ENCODE measurements at places on chromosomes 1 and 21.

GRCh38 chr1:108963052-108963686 lies at the start of gene CLCC1:
TSS of gene CLCC1 (minus strand) at chr1:108963484. CDS start at chr1:108950437, 13,047 bp downstream.
- peak; percentile 88 for DNase-seq

DNA sequence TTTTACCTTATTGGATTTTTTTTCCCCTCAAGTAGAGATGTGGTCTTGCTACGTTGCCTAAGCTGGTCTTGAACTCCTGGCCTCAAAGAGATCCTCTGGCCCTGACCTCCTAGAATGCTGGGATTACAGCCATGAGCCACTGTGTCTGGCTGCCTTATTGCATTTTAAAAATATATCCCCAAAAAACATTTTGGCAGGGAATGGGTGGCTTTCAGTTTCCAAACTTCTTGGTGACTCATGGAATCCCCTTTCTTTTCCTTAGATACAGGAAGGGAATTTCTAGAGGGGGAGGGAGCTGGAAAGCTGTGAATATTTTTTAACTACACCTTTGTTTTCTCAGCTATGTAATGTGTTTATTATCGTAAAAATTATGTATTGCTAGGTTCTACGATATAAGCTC lies 73.3 kb downstream of the SNRPE start:
- no peak for DNase-seq

- DNase-seq, result no peak
Measured at GRCh38 chr1:116306840-116307442, 66.1 kb upstream of the ATP1A1 start.

- no peak for DNase-seq
Measured at GRCh38 chr21:28393279-28393678, 599.4 kb downstream of the LTN1 start.

- DNase-seq, result no peak
Measured at GRCh38 chr1:41657679-41658295, 173.3 kb upstream of the EDN2 start.

DNA sequence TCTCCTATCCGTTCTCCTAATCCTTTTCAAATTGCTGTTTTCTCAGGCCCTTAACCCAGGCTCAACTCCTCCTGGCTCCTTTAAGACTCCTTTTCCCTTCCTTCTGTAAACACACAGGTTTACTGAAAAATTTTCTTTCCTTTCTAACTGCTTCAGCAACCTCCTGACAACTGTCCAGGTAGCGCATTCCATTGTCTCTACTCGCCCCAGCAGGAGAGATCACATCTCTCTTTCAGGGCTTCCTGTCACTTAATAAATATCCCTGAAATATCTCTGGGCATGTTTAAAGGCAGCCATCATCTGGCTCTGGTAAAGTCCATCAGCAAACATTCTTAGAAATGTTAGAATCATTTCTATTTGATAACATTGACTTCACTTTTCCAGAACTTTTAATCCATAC lies 211.2 kb upstream of the PTBP2 start:
- DNase-seq, result no peak

GRCh38 chr1:87349036-87349435 lies 20.4 kb downstream of the LMO4 start:
- no peak for DNase-seq

DNA sequence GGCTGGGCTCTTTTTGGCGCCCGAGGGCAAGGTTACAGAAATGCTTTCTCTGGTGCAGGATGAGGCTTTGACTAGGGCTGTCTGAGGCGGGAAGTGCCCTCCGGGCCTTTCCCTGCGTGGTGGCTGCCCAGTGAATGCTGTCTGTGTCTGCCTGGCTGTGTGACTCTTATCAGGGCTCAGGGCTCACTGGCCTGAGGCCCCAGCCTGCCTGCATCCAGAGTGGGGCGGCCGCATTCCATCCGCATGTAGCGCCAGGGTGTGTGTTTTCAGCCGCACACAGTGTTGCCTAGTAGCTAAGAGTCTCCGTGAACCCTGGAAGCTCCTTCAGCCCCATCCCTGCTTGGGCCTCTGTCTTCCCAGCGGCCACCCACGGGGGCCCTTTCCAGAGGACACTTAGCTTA lies 59.1 kb downstream of the FAAP20 start:
- no peak for DNase-seq

DNA sequence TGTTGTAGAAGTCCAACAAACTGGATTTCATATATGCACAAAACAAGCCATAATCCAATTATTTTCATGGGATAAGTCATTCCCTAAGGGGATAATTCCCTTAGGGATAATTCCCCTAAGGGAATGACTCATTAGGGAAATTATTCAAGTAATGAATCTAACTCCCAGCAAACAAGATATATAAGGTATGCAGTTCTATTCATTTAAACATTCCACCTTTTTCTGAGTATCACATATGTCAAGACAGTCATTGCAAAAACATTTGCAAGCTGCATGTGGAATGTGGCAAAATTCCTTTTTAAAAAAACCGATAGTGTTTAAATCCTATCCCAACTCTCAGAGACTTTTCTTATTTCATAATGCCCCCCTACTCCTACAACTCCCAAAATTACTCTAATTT lies 131.2 kb downstream of the AKT3 start:
- DNase-seq, result no peak

DNA sequence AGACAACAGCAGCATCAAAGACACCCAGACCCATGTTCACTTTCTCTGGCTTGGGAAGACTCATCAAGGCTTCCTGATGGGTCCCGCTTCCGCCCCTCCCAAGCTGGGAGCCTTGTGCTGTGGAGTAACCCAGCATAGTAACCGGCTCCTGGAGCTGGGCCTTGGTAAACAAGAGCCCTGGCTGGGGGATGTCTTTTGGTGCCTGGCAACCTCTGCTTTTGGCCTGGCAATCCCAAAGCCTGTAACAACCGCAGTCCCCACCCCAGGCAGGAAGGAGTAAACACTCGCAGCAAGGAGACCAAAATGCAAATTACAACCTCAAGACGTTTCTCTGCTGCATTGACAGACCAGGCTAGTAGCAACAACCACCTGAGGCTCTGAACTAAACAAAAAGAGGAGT lies 16.9 kb upstream of the THRAP3 start:
- no peak for DNase-seq

- no peak for DNase-seq
Measured at GRCh38 chr21:32413697-32414578, 1.4 kb downstream of the EVA1C start.

- no peak for DNase-seq
Measured at GRCh38 chr1:21318714-21319159, 28.5 kb upstream of the ECE1 start.

- no peak for DNase-seq
Measured at GRCh38 chr1:203408486-203409481, 57.9 kb upstream of the FMOD start.

DNA sequence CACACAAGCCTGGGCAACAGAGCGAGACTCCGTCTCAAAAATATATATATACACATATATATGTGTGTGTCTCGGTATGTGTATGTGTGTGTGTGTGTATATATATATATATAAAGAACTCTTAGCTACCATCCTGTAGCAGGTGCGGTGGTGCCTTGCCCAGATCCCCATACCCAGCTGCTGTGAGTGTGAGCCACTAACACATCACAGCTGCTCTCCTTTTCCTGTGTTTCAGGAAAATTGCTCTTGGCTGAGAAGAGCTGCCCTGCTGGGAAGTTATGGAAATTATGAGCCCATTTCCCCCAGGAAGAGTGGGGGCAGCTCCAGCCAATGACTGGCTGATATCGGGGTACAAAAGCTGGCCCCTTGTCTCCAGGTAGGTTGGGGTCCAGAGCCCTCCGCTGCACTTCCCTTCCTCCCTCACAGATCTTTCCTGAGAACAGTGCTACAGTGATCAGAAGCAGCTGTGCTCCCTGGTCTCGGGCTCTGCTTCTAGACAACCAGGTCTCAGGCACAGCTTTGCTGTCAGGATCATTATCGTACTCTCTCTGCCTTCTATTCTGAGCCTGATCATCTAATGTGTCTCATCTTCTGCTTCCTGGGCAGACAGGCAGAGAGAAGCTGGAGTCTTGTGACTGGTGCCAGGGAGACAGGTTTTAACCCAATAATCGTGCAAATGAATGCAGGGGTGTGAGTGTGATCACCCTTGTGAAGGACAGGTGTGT lies 109.6 kb upstream of the ZNF678 start:
- no peak for DNase-seq

DNA sequence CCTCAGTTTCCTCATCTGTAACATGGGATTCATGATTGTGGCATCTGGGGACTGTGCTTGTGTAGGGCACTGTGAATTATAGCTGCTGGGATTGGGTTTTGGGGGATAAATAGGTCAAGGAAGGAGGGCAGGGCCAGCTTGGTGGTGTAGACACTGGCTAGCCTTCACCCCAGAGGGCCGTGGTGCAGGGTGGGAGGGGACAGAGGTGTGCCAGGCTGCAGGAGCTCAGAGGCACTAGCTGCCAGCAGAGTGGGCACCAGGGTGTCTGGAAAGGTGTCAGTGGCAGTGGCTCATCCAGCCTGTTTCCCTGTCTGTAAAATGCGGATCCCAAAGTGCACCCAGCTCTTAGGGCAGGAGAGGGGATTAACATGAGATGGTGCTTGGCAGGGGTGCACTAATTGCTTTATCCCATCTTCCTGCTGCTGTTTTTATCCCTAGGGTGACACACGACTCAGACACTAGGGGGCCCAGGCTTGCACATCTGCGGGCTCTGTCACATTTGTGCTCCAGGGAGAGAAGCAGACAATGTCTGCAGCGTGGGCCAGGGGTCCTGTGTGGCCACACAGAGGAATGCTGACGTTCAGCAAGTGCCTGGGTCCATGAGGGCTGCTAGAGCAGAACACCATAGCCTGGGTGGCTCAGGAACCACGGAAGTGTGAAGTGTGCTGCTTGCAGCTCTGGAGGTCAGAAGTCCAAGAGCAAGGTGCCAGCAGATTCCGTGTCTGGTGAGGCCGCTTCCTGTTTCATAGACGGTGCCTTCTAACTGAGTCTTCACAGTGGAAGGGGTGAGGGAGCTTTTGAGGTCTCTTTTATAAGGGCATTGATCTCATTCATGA lies 19.3 kb downstream of the OBSCN start:
- DNase-seq, result no peak

DNA sequence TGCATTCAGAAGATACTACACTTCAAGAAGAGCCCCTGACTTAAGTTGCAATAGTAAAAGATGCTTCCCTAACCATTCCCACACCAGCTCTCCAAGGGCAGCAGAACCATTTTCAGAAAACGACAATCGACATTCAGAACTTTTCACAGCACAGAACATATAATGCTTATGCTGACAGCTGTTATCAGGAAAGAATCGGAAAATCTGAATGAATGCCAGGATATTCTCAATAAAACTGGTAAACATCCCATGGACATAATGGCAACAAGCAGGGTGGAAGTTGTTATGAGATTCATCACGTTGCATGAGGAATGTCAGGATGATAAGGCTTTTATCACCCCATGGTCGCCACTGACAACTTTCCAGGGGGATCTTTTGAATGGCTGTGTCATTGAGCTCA lies 246.6 kb upstream of the CHRM3 start:
- DNase-seq, result no peak

DNA sequence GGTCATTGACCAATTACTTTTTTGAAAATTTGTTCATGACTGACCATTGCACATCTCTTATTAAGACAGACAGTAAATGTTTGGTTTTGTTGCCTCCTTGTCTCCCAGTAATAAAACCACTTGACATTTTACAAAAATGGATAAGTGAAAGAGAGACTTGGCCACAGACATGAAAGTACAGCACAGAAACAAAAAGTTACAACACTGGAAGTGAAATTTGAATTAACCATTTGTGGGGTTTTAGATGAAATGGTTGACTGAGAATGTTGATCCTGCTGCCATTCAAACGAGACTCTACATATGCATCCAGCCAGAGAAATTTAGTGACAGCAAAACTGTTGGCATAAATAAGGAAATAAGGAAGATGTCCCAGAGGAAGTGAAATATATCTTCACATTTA lies 79.3 kb upstream of the B3GALT2 start:
- no peak for DNase-seq

- no peak for DNase-seq
Measured at GRCh38 chr1:247530785-247531184, 5.5 kb downstream of the OR2C3 start.

DNA sequence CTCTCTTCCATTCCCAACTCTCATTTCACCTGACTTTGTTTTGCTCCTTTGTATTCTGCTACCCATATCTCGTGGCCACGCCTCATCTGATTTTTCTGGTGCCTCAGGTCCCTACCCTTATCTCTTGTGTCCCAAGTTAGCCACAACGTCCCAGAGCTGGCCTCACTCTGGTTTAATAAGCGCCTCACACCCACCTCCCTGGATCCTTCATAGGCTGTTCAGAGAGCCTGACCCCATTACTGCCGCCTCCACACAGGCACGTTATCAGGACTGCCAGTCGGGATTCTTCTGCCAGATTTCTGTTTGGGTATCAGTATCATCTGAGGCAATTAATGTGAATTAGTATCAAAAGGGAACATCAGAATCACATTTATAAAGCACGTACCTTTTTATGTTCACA lies 34.7 kb upstream of the TMEM125 start:
- DNase-seq, result no peak

- DNase-seq, result no peak
Measured at GRCh38 chr1:16921391-16922185, at the start of gene CROCC. TSS of gene CROCC (plus strand) at chr1:16921931. CDS start at chr1:16922019, 88 bp downstream.

DNA sequence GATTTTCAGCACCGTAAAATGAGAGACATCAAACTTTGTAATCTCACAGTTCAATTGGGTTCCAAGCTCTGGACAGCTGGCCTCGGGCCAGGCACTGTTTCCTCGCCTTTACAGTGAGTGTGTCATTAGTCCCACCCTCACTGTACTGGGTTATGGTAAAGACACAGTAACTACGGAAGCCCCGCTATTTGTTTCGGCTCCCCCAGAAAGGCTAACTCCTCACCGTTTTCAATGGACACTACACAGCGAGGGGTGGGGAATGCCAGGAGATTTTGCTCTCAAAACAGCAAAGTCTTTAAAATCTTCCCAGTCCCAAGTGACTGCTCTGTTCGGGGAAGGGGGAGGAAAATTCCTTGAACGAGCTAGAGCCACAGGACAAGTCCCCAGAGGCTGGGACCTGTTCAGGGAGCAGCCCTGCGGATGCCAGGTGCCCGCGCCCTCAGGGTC lies 757 bp upstream of the SPSB1 start:
- DNase-seq, result no peak

DNA sequence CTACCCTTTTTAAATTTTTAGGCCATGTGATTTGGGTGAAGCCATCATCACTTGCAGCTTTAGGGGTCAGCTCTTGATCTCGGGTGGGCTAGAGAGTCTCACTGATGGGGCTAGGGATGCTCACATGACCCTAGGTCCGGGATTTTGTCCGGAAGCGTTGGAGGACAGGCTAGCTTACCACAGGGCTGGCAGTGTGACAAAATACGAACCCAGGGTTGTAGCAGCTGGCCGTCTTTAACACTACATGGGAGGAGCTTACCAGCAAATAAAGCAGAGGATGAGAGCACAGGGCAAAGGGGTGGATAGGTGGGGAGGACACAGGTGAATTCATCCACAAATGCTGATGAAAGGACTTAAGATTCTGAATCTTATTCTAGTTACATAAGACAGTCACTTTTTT lies 21.9 kb downstream of the GPR161 start:
- DNase-seq, result no peak

Measured in activated CD4-positive, alpha-beta T cell treated with anti-CD3 and anti-CD28 coated beads, Interleukin-2, amount 50 U/mL, for 4 hours (primary cell).